ENCODE measurements at places on chromosomes 16 and 17.

GRCh38 chr16:81310045-81310644 is 4.6 kb upstream of the GAN start:
- no peak for DNase-seq

DNA sequence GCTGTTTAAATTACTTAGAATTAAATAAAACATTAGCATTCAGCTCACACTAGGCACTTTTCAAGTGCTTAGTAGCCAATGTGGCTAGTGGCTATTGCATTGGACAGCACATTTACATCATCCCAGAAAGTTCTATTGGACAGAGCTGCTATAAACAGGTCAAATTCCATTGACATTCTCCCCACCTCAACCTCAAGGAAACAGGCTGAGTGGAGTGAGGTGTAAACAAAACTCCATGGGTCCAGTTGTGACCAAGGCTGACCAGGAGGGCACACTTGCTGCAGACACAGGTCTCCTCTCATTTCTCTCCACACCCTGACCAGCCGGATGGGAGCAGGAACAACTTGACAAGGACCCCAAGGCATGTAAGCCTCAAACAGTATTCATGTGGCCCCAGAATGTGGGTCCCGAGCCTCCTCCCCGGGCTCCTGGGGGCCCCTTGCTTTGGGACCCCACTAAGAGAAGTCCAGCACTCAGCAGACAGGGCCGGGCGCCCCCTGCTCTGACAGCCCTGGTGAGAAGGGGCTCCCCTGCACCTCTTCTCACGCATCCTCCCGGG is 488 bp downstream of the C17orf113 start:
- no peak for DNase-seq

- DNase-seq = no peak
Observed at GRCh38 chr17:63555500-63556156, 5.4 kb downstream of the DCAF7 start.

- DNase-seq = no peak
Observed at GRCh38 chr17:42286411-42287221, 1.7 kb upstream of the STAT5A start.

DNA sequence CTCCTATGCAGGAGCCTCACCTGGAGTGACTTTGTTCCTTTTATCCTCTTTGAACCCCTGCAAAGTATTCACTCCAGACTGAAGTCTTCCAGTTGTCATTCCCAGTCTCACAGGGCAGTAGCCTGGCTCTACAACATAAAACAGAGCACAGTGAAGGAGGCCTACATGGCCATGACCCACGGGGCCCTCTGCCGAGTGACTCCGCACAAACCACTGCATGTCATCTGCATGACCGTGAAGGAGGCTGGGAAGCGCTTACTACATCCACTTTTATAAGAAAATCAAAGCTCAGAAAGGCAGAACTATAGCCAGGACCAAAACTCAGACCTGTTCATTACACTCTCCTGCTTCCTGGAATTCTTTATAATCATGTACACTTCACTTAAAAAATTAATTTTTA is 42.5 kb downstream of the BRD7 start:
- no peak for DNase-seq

DNA sequence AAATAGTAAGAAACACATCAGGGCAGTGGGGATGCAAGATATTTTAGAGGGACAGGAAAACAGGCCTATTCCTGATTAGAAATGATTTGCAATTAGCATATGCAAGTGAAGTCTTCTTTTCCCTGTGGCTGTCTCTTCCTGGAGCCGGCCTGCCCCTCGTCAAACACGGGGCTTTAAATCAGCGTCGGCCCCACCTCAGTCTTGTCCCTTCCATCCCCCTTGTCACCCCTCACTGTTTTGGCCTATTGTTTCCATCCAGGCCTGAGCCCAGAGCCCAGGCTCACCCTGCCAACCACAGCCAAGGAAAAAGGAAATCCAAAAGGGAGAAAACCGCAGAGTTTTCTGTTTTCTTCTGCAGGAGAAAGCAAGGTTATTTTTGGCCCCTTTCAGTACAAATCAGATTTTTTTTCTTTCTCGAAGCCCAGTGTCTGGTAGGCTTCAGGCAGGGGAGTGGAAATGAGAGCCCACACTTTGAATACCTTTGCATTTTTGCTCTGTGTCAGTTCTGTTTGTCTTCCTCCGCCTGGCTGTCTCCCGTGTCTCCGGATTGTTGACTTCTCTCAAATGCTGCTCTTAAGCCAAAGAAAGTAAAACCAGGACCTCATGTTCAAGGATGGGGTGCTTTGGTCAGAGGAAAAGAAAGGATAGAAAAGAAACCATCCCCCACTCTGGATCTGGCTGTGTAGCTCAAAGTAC is 399.9 kb upstream of the CDH11 start:
- DNase-seq = no peak

Data from iPS DF 19.7 (cell line).